ENCODE measurements at places on chromosomes 2 and 18.

GRCh38 chr2:6973895-6974545 is 56.8 kb downstream of the RNF144A start:
- no peak for DNase-seq

DNA sequence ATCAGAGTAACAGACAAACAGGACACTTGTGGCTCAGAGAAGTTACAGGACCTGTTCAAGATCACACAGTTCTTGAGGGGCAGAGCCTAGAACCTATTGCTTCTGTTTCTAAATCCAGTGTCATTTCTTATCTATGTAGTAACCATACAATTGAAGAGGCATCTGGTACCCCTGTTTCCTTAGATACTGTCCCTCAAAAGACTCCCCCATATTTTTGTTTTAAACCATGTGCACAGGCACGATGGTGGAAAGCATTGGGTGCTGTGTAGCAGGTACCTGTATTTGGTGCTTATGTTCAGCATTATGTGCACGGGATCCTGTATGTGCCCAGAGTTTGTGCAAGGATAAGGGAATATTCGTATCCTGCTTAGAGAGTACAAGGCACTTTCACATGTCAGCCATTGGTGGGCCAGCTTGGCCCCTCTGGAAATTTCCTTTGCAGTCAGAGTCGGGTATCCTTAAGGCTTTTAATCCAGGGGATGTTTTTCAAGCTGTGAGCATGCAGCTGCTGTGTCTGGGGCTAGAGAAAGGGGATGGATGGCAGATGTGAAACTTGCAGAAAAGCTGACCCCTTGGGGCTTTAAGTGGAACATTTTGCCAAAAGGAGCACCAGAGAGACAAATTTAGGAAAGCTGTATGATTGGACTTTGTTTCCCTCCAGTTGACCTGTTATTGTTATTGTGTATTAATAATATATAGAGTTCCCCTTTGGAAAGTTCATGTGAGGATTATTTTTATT is 2.1 kb downstream of the LBH start:
- DNase-seq, result no peak

DNA sequence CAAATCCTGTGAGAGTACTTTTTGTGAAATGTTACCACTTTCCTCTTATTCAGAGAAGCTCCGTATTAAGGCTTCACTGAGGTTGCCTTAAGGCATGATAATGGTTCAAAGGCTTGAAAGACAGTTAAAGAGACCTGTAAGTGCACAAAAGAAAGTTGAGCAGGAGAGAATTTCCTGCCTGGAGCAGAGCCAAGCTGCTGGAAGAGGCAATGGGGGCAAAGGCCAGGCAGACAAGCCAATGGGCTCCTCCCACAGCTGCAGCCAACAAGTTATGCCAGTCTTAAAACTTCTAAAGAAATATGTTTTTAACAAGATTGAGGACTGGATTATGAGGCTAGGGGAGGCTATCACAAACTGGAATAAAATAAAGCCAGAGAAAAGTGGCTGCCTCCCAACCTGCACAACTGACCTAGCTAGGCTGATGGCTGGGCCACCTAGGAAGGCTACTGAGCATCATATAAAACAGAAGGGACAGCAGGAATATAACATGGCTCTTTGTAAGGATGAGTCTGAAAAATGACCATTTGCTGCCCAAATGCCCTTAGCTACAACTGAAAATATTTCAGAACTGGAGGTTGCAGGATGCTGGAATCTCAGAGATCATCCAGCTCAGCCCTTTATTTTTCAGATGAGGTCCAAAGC is 2.1 kb downstream of the IL1B start:
- peak; percentile 43 for DNase-seq

DNA sequence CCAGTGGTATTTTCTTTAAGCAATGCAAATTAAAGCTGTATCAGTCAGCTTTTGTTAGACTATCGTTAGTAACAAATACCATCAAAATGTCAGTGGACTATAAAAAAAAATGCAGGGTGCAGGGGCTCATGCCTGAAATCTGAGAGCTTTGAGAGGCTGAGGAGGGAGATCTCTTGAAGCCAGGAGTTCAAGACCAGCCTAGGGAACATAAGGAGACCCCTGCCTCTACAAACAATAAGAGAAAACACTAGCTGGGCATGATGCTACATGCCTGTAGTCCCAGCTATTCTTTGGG is 253.7 kb downstream of the MYCN start:
- DNase-seq, result no peak

- no peak for DNase-seq
Measured at GRCh38 chr2:225196579-225196978, 154.3 kb upstream of the DOCK10 start.
